Temporal lobe (tissue), 4 donors: ENCODE measurements at places on chromosomes 11 and 22. TPM values are rescaled to one million over a fixed set of nuclear protein-coding genes. Genes with fewer than 3 reads are reported as not detected.

The MICAL2 gene
- total RNA-seq, result 12.3 TPM

The NCF4 gene
- total RNA-seq, result 0.74 TPM

The PTPN5 gene
- total RNA-seq, result 24.6 TPM

The POU2AF3 gene
- 0.49 TPM for total RNA-seq

The MMP27 gene
- total RNA-seq, result not detected

The LIF gene
- not detected for total RNA-seq

The CSTF3 gene
- 42.8 TPM for total RNA-seq

The SLC5A1 gene
- total RNA-seq, result not detected

The SMC1B gene
- total RNA-seq, result not detected

The MUC5AC gene
- 0.25 TPM for total RNA-seq

The BAIAP2L2 gene
- total RNA-seq, result 0.25 TPM

The TMPRSS4 gene
- total RNA-seq, result 0.74 TPM

The DEFB131B gene
- total RNA-seq, result not detected

The JOSD1 gene
- total RNA-seq, result 44.5 TPM

The OR51G2 gene
- total RNA-seq, result not detected

The BEST1 gene
- total RNA-seq, result 0.49 TPM

The KCNJ11 gene
- total RNA-seq, result 5.7 TPM

The TALDO1 gene
- total RNA-seq, result 56.3 TPM

The BIRC2 gene
- total RNA-seq, result 112 TPM

The TECTA gene
- total RNA-seq, result 2.2 TPM

The GCAT gene
- total RNA-seq, result 4.7 TPM

The CELF1 gene
- total RNA-seq, result 175 TPM

The PEX16 gene
- total RNA-seq, result 13.0 TPM

The LRP5 gene
- total RNA-seq, result 12.5 TPM
